ENCODE measurements at places on chromosomes 2 and 18.

DNA sequence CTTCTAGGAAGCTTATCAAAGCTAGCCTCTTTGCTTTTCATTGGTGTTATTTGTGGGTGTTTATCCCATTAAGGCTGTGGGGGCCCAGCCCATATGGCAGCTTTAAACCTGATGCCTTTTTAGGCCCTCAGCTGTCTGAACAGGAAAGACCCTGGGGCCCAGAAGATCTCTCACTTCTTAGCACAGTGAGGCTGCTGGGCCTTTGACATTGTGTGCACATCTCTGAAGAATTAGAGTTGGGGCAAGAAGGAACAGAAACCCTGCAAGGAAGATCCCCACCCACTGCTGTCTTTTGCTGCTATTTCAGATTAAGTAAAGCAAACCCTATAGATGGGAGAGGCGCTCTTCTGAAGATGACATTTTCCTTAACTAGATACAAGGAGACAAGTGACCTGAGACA is 250.0 kb downstream of the SMAD2 start:
- no peak for DNase-seq

DNA sequence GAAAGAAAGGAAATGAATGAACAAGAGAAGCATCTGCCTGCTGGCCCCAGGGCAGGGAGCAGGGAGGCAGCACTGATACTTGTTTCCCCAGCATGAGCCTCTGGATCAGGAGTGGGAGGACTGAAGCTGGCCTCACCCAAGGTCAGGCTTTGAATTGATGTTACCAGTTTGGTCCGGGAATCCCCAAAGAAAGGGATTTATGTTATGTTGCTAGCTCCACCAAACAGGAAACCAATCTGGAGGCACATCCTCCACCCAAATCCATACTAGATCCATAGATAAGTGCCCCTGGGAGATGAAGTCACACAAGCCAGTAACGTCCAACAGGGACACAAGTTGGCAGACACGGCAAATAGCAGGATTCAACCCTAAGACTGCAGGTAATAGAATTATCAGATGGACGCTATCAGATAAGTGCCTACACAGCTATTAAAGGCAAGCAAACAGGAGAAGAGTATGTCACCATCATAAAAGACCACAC is 85.9 kb downstream of the MTCL1 start:
- no peak for DNase-seq

GRCh38 chr2:45241061-45241561 is 231.9 kb upstream of the SIX2 start:
- no peak for DNase-seq

- no peak for DNase-seq
Measured at GRCh38 chr2:121810959-121811853, 55.8 kb downstream of the TSN start.

All from stimulated activated CD8-positive, alpha-beta memory T cell treated with anti-CD3 and anti-CD28 coated beads, Interleukin-2, amount 100 ng/mL, for 48 hours (primary cell).